IPS-NIHi11 (cell line): ENCODE measurements at places on chromosomes 1 and 21.

GRCh38 chr1:87555366-87555765, 226.7 kb downstream of the LMO4 start:
- no peak for DNase-seq

DNA sequence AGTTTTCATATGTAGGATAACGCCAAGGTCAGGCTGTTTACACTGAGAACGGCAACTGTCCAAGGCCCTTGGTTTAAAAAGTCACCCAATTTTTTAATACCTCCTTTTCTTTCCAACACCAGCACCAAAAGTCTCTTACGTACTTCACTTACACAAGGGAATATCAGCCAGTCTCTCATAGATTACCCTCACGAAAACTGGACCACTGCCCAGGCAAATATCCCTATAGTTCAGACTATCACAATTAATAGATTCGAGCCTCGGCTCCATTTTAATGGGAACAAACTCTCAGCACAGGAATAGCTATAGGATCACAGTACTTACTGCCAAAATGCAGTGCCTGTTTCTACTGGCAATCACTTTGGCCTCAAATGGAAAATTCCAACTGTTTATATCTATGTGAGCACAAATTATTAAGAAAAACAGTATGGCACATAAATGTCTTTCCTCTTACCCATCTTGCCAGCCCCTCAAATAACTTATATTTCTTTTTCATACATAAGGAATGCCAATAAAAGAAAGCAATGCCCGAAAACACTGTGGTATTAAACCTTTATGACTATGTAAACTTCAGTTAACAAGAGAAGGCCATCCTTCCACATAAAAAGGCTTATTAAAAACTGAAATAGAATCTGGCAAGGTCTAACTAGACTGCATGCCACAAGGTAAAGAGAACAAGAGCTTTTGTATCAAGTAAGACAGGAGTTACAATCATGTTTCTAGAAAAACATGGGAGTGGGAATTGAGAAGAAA, 97.8 kb downstream of the SLC45A1 start:
- no peak for DNase-seq

DNA sequence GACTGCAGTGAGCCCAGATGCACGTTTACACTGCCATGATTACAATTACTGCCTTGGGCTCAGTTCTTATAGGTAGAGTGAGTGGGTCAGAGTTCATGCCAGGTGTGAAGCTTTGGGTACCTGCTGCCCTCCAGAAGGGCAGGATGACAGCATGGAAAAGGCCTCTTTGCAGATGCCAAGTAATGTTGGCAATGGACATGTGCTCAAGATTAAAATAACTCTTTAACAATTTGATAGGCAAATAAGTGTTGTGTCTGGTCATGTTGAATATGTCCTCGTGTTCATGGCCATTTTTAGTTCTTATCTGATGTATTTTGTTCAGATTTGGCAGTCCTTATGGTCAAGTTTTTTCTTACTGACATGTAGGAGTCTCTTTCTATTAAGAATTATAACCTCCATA, 34.8 kb downstream of the S100B start:
- no peak for DNase-seq

DNA sequence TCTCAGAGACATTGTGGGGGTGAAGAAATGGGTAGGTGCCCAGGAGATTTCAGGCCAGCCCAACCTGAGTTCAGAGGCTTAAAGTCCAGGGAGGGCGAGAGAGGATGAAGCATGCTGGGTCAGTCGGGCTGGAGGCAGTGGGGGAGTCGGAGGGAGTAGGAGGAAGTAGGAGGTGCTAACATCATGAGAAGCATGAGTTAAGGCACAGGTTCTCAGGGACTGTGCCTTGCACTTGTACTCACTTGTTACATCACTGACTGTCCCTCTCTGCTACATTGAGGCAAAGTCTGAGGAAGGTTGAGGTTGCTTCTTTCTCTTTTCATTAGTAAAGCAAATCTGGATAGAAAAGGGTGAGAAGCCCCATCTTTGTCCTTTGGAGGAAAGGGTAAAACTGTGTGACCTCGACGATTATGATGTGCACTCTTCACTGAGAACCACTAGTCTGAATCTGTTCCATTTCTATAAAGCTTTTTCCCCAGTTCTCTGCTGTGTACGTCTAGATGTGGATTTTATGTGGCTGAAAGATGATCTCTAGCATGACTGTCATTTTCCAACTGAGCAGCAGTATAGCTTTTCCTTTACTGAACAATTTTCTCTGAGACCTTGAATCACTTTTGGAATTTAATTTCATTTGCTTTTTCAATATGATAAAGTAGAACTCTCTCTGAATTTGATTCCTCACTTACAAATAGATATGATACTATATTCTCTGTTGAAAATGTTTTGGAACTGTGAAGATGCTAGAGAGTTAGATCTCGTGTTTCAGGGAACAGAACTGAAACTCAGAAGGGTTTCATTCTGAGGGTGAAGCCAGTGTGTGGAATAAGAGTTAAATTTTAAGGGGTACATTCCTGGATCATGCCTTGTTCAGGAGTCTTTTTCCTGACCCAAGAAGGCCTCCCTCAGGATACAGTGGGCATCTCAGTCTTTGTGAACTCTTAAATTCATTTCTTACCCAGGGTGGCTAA, 94.6 kb downstream of the FGGY start:
- DNase-seq: no peak
